ENCODE measurements at places on chromosomes 2 and 18.

DNA sequence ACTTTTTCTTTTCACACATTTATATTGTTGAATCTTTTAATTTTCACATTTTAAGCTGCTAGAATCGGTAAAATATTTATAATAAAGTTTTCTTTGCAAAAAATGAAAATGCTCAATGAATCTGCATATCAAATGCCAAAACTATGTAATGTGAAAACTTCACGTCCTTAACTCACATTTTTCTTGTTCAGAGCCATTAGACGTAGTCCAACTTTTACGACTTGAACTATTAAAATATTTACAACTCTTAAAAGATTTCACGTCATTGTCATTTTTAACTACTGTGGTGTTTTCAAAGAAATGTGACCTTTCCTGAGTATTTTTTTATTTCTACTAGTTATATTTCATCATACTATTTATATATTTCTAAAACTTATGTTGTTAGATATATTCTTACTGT, 54.9 kb downstream of the MRPS9 start:
- DNase-seq = no peak

DNA sequence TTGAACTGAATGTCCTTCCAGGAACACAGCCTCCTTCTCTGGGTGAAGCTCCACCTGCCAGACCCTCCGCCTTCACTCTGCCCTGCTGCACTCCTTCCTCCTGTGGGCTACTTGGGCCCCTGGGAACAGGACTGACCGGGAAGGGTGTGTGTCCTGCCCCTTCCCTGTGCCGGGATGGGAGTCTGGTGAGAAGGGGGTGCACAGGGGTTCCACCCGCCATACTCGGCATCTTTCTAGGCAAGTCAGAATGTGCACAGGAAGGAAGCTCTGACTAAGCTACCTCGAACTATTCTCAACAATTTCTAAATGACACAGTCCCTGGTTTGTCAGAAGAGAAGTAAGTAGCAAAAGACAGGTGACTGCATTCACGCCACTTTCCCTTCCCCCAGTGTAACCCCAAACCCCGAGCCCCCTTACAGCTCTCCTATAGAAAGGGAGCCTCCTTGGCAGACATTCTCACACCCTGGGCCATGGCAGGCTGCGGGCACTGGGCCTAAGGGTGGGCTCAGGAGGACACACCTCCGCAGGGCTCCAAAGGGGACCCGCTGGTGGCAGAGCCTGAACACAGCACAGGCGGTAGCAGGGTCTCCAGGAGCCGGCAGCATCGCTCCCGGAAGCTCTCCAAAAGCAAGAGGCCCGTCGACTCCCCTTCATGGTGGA, 184.1 kb downstream of the HDAC4 start:
- DNase-seq = no peak

- DNase-seq = no peak
These were observed 66.4 kb upstream of the BOD1L2 start for GRCh38 chr18:57080479-57080878.

GRCh38 chr2:111688482-111688881, 195.5 kb downstream of the ANAPC1 start:
- DNase-seq = no peak

GRCh38 chr2:146602383-146602782, 1242.4 kb upstream of the ACVR2A start:
- no peak for DNase-seq

- no peak for DNase-seq
These were observed 79.9 kb downstream of the EPAS1 start for GRCh38 chr2:46377101-46377581.

Measured in activated naive CD8-positive, alpha-beta T cell treated with anti-CD3 and anti-CD28 coated beads, Interleukin-2, amount 50 U/mL, for 16 hours (primary cell).